ENCODE measurements at places on chromosomes 7 and 10.
A peak's percentile ranks its signal among the peaks of the same experiment; 100 is the strongest.

DNA sequence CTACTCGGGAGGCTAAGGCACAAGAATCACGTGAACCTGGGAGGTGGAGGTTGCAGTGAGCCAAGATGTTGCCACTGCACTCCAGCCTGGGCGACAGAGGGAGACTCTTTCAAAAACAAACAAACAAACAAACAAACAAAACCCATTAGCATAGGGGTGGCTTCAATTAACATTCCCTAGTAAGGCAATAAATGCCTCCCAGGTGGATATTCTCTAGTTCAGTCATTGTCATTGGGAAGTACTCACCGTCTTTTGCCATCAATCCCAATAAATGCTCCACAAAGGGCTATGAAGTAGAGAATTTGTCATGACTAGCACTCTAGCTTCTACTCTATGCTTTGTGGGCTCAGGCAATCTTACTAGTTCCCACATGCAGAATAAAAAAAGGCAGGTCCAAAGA is 11.7 kb upstream of the TMEM254 start:
- DNase-seq, result no peak

GRCh38 chr10:77286531-77287508 is 350.8 kb downstream of the KCNMA1 start:
- DNase-seq, result no peak

GRCh38 chr7:2247141-2247995 is 5.3 kb downstream of the NUDT1 start:
- DNase-seq, result peak; percentile 29

GRCh38 chr7:79298145-79298760 is 155.2 kb downstream of the MAGI2 start:
- no peak for DNase-seq

DNA sequence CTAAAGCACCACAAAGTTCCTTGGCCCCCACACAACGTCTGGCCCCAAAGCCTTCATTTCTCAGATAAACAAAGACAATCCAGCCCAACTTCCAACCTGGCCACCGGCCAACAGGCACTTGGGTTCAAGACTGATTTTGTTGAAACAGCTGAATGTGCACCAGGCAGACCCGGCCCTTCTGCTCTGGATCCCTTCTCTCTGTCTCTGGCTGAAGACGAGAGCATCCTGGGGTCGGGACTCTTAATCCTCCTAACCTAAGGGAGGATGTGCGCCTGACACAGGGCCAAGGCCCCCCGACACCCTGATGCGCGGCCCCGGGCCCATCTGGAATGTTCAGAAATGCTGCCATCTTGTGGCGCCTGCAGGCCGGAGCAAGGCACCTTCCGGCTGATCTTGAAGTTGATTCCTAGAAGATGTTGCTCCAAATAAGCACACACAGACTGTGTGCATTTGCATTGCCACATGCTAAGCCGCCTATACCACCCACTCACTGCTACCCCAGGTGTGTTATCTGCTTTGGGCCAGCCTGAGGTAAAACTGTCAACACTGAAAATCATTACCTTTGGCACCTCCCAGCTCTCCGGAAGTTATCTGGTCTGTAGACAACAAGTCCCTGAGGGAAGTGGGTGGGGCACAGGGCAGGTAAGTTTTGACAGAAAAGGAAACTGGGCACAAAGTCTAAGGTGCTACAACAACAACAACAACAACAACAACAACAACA is 98.4 kb upstream of the HABP2 start:
- no peak for DNase-seq

GRCh38 chr7:108460964-108461363 is 4.7 kb upstream of the NRCAM start:
- no peak for DNase-seq

DNA sequence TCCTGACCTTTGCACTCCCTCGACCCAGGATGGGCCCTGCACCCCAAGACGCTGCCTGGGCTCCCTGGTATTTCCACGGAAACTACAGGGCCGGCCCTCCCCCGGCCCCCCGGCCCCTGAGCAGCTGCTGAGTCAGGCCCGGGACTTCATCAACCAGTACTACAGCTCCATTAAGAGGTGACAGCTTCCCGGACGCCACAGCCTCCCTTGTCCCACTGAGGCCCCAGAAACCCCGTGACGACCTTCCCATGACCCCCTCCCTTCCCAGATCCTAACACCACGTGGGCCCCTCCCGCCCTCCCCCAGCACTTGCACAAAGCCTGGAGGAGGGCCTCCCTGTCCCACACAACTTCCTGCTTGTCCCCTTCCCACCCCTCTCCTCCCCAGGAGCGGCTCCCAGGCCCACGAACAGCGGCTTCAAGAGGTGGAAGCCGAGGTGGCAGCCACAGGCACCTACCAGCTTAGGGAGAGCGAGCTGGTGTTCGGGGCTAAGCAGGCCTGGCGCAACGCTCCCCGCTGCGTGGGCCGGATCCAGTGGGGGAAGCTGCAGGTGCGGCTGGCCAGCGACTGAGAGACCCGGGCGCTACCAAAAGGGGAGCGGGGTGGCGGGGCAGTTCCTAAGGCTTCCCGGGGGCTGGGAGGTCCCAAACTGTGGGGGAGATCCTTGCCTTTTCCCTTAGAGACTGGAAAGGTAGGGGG is 5.7 kb downstream of the NOS3 start:
- DNase-seq, result no peak

GRCh38 chr10:35470248-35470924 is 134.1 kb downstream of the CCNY start:
- DNase-seq, result no peak

- no peak for DNase-seq
Measured at GRCh38 chr7:157292258-157292657, 44.5 kb upstream of the DNAJB6 start.

- DNase-seq, result no peak
Measured at GRCh38 chr7:5667391-5667790, 114.1 kb downstream of the RNF216 start.

GRCh38 chr10:43610636-43611035 is 4.4 kb downstream of the ZNF485 start:
- DNase-seq, result no peak

- DNase-seq, result no peak
Measured at GRCh38 chr10:93874309-93875031, 19.3 kb upstream of the SLC35G1 start.

GRCh38 chr10:88693392-88694020 is 12.5 kb upstream of the LIPK start:
- DNase-seq, result no peak

DNA sequence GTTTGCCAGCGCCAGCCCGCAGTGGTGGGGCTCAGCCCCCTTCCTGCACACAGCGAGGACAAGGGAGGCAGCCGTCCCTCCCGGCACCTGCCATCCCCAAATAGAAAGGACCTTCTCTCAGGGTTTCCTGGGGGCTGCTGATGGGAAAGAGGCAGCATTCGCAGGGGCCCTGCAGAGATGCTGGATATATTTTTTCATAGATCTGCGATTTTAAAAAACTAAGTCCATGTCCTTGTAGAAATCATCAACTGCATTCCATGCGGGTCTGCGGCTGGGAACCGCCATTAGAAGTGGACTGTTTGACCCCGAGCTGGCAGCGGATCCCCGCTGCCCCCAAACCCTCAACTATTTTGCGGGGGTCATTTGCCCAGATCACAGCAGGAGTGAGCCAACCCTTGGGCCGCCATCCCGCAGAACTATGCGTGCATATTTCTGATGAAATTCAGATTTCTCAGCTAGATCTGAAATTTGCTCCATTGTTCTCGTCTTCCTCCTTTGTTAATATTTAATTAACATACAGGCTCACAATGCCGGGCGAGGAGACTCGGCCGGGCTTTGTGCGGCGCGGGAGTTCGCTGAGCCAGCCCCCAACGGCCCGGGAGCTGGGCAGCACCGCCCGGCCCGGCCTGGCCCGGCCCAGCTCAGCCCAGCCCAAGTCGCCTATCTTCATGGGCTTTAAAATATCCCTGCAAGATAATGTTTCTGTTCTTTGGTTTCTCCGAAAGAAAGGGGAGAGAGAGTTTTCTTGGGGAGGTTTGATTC is 2.0 kb downstream of the EN2 start:
- DNase-seq, result no peak

DNA sequence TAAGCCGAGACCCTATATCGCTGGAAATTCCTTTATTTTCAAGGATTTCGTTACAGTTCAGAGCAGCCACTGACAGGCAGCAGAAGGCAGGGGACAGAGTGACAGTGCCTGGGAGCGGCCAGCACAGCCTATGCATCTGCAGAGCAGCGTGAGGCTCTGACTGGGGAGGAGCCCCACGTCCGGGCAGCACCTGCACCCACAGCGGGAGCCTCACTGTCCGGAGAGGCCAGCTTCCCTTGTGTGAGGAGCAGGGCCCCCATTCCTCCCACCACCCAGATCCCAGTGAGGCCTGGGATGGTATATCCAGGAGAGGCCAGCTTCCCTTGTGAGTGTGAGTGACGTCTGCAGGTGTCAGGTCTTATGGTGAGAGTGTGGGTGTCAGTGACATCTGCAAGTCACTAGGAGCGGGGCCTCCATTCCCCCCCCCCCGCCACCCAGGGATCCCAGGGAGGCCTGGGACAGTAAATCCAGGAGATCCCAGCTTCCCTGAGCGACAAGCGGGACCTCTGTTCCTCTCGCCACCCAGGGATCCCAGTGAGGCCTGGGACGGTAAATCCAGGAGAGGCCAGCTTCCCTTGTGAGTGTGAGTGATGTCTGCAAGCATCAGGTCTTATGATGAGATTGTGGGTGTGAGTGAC is 259.1 kb downstream of the PTPRN2 start:
- no peak for DNase-seq

GRCh38 chr10:59997827-59998525 is 91.6 kb upstream of the CCDC6 start:
- DNase-seq, result no peak

- no peak for DNase-seq
Measured at GRCh38 chr10:75238182-75239095, 2.7 kb upstream of the COMTD1 start.

DNA sequence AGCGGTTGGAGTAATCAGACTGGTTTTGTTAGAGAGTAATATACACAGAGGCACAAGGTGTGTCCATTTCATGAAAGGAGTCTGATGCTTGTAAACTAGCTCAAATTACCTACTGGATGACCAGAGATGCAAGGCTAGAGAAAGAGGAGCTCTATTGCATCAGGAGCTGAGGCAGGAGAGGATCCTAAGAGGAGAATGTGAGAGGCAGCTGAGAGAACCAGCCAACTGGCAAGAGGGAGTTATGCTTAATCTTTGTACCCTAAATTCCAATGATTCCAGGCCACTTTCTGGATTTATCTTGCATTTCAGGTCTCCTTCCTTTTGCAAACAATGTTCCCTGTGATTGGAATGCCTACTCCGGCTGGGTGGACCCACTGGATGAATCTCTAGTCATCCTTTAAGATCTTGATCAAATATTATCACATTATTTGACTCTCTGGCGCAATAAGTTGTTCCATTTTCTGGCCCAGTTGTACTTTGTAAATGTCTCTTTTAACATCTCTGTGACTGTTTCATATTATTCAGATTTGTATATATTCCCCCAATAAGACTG is 57.5 kb upstream of the PTPN12 start:
- no peak for DNase-seq

GRCh38 chr7:12570168-12570533 is 369 bp upstream of the SCIN start:
- DNase-seq, result no peak

- no peak for DNase-seq
Measured at GRCh38 chr7:45102785-45103712, 8.4 kb downstream of the TBRG4 start.

- DNase-seq, result no peak
Measured at GRCh38 chr7:143419880-143420279, 11.2 kb upstream of the EPHA1 start.

GRCh38 chr7:38760226-38760625 is 129.1 kb upstream of the AMPH start:
- no peak for DNase-seq

DNA sequence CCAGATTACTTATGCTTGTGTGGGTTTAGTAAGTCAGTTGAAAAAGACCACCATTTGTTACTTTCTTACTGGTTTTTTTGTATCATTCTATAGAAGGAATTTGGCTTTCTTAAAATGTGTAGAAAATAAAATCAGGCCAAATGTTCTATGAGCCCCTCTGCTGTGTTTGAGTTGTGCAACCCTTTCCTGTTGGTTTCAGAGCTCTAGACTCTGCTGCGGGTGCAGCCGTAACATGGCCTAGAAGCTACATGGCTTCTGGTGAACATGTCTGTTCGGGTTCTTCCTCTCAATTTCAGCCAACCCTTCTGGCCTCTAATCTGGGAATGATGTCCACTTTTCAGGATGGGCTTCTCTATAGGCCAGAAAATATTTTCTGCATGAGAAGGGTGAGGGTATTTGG is 56.6 kb upstream of the RAB18 start:
- no peak for DNase-seq

DNA sequence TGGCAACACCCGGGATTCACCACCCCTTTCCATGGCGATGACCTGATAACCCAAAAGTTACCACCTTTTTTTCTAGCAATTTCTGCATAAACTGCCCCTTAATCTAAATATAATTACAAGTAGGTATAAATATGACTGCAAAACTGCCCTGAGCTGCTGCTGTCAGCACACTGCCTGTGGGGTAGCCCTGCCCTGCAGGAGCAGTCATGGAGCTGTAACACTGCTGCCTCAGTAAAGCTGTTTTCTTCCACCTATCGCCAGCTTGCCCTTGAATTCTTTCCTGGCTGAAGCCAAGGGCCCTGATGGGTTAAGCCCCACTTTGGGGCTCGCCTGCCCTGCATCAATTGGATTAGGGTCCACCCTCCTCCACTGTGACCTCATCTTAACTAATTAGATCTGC is 368.8 kb downstream of the SFMBT2 start:
- no peak for DNase-seq

DNA sequence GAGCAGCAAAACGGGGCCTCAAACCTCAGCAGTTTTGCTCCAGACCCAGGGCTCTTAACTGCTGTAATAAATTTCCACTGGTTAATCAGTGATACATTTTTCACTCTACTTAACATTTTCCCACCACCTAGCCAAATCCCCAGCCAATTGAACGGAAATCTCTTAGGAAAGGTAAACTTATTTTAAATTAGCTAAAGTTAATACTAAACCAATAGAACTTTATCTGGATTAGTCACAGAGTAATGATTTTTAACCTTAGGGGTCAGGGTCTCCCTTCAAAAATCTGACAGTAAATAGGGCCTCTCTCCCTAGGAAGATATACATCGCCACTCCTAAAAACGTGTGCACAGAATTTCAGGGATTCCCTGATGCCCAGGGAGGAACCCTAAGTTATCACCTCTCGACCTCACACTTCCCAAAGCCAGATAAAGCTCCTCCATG is 87.4 kb upstream of the KMT2E start:
- DNase-seq, result no peak

DNA sequence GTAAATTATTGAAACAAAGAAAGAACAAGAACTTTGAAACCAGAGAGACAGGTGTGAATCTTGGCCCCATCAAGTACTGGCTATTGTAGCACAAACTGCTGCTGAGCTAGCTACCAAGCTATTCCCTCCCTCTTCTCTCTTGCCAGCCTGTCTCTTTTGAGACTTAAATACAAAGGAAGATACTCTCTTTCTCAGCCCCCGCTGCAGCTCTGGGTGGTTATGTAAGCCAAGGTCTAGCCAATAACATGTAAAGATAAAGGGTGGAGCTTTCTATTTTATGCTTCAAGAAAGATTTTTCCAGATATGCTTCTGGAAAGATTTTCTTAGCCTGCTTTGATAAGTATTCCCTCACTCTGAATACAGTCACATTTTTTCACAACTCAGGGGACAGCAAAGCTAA is 17.2 kb downstream of the BAZ1B start:
- DNase-seq, result no peak
